ENCODE measurements at places on chromosomes 3 and 15.

DNA sequence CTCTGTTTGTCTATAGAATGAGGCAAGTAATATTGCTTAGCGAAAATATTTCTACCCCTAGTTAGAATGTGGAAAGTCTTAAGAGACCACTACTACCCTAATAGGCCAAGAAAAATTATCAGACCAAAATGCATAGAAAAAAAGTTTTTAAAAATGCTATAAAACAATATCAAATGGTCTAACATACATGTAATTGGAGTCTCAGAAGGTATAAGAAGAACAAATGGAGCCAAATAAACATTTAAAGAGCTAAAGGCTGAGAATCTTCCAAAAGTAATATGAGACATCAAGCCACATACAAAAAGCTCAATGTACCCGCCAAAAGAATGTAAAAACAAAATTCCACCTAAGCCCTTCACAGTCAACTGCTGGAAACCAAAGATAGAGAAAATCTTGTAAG is 133.5 kb upstream of the GADL1 start:
- no peak for DNase-seq

DNA sequence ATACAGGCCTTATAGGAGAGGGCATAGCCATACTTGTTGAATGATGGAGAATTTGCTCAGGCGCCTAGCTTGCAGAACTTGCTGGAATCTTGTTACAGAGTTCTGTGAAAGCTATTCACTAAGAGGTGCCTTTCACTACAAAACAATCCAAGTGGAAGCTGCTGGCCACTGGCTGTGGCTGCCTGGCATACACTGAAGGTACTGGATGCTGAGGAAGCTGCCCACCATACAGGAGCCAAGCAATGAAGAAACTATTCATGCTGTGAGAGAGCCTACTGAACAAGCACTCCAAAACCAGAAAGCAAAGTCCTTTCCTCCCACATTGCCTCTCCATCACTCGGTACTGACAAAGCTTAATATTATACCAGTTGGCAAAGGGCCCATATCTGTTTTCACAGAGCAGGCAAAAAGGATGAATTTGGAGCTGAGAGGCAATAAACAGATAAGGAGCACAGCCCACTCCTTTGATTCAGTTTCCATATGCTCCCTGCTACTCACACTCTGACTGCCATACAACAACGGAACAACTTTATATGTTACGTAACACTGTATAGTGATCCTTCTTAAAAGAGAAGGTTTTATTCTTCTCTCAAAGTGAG is 192.6 kb upstream of the ALCAM start:
- DNase-seq = no peak

- no peak for DNase-seq
Measured at GRCh38 chr3:42591811-42592210, 1.2 kb downstream of the SS18L2 start.

GRCh38 chr3:123488645-123489347 is 39.9 kb upstream of the ADCY5 start:
- no peak for DNase-seq

DNA sequence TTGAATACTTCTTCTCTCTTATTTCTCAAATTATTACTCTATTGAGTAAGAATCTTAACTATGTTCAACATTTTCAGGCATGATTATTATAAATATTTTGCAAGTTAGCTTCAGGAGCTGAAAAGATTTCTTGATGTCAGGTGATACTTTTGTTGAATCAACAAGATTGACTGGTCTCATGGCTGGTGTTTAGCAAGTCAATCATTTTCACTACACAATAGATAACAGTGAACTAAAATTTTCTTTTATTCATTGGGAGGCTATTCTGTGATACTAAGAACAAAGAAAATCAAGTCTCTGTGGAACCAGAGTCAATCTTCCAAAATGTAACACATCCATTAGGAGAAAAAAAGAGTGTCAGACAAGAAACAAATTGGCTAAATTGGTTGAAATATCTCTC is 476.7 kb downstream of the CNTN3 start:
- DNase-seq = no peak

DNA sequence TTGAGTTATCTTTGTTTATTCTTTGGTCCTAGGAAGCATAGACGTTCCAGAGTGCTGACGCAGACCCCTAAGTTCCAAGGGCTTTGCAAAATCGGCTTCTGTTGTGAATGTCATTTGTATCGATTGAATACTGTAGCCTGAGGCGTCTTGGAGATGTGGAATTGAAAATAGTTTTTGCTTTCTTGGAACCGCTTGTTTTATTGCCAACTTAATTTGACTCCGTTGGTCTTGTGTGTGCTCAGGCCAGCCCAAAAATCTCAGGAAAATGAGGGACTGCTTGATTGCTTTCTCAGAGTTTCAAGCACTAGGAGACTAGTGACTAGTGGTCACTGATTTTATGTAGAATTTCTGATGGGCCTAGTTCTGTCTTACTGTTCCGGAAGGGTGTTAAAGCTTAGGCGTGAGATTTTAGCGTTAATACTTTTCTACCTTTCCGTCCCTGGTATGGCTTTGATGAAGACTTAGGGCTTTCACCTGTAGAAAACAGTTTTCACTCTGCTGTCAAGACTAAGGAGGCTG is 263 bp upstream of the UTS2B start:
- peak; percentile 79 for DNase-seq

Measured in AG10803 (cell line).